NCI-H1436 (cell line): ENCODE measurements at places on chromosomes 11 and 22.

GRCh38 chr11:26134053-26134452 lies 197.9 kb upstream of the ANO3 start:
- no peak for DNase-seq

GRCh38 chr11:112248201-112248600 lies 12.5 kb downstream of the PLET1 start:
- no peak for DNase-seq

DNA sequence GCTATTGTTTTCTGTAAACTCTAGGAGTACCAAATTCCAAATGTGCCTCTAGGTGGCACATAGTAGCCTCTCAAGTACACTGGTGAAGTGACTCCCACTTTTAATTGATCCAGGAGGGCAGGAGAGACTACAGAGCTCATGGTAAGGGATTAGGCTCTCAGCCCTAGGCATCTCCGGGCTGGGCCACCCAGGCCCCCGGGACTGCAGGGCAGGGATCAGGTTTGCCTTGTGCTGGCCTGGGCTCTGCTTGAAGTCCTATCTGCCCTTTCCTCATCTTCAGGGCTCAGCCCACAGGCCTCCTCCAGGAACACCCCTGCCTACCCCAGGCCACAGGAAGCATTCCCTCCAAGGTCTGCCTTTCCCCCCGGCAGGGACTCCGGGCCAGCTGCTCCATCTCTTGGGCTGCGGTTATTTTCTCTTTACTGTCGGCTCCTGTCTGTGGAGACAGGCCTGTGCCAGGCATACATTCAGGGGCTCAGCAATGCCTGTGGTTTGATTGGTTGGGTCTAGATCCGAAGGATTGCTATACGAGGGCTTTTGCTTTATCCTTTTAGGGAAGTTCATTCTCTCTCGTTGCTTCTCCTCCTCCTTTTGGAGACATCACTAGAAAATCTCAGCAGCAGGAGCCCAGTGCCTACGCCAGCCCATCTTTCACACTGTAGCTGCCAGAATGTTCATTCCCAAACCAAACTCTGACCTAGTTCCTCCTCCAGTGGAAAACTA lies 32.8 kb downstream of the PARVA start:
- DNase-seq: no peak

DNA sequence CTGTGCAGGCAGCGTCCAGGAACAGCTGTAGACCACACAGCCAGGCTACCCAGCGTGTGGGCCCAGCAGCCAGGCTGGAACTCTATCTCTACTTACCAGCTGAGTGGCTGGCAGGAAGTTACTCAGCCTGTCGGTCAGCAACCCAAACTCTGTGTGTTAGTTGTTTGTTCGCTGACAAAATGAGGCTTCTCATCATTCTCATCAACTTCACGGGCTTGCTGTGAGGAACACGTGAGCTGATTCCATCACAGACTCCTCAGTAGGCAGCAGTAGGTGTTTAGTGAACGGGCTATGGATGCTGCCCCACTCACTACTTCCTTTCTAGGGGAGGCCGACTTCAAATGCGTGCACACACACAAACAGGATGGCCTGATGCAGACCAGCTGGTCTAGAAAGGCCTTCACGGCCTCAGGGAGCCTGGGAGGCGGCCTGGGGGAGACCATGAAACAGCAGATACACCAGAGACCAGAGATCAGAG lies 830 bp upstream of the SPDYC start:
- no peak for DNase-seq

DNA sequence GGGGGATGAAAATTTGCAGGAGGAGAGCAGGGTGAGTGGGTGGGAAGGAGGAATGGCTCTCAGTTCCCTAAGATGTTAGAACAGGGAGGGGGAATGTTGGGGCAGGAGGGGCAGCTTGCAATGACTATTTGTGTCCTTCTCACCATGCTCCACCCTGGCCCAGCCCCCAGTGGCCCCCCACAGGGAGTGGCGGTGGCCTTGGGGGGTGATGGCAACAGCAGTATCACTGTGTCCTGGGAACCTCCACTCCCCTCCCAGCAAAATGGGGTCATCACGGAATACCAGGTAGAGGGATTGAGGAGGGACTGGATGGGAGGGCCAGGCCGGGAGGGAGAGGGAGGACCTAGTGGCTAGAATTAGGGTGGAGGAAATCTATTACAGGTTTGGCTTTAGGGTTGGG lies 10.2 kb downstream of the ROBO3 start:
- no peak for DNase-seq

GRCh38 chr11:101817581-101817980 lies 97.2 kb upstream of the CEP126 start:
- DNase-seq: no peak

- DNase-seq: peak; percentile 67
Observed at GRCh38 chr11:117303101-117303500, 12.0 kb downstream of the BACE1-AS start.

DNA sequence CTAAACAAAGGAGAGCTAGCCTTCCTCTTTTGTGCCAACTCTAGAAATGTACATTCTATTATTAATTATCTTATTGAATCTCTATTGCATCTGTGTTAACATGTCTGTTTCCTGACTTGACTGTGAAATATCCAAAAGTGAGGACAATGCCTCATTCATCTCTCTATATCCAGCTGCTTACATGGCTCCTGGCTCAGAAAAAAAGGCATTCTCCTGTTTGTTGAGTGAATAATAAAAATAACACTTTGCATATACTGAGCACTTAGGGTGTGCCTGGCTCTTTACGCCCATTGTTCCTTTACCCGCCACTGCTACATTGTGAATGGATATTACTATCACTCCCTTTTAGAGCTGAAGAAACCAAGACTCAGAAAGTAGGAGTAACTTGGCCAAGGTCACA lies 19.9 kb downstream of the NRXN2 start:
- DNase-seq: no peak

- DNase-seq: no peak
Observed at GRCh38 chr11:79419120-79419519, 21.7 kb downstream of the TENM4 start.

DNA sequence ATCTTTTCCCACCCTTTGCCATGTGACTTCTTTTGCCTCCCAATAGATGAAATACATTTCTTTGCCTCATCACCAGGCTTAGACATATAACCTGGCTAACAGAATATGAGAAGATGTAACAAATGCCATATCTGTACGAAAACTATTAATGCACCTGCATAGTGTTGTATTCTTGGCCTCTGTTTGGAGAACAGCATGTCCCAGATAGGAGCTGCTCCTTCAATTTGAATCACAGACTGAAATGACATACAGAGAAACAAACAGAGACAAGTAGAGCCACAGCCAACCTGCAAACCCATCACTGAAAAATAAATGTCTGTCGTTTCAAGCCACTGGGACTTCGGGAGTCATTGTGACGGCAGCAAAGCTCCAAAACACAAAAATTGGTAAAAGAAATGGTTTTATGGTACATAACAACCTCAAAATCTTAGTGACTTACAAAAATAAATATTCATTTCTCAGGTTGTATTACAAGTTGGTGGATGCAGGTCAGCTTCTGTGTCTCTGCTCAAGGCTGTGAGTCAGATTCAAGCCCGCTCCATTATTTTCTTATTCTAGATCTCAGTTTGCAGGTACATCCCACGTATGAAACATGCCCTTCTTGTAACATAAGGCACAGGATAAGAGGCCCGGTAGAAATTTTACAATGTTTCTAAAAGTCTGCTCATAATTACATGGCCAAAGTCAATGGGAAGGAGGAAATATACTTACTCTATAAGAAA lies 171.3 kb upstream of the SOX6 start:
- DNase-seq: no peak

DNA sequence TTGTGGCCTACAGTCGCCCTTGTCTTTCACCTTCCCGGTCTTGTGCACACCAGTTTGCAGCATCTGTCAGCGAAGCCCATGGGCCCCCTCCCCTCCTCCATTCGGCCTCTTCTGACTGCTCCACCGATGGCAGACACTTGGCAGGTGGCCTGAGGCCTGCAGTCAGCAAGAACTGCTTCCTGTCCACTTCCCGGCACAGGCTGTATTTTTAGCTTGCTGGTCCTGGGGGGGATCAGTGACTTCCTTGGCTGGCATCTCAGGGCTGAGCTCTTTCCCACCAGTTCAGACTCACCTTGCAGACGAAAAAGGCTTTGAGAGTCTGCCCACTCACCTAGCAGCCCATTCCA lies 106.4 kb downstream of the SYN3 start:
- DNase-seq: no peak

- DNase-seq: no peak
Observed at GRCh38 chr11:77205467-77206263, 77.6 kb downstream of the MYO7A start.

GRCh38 chr11:104645261-104646222 lies 252.7 kb downstream of the CASP12 start:
- no peak for DNase-seq

DNA sequence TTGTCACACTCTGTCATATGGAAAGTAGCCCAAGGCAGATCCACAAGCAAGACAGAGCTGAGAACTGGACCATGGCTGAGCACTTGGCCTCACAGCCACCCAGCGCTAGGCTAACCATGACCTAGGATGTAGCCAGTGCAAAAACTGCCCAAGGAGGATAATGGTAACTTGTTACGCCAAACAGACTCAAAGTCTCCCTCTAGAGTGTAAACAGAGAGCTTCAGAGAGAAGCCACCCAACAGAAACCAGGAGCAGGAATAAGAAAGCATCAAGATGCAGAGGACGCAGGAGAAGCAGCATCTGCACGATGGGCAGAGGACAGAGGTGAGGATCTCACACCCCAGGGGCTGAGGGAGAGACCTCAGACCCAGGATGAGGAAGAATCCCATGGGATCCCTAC lies 97.9 kb downstream of the RCN1 start:
- no peak for DNase-seq

DNA sequence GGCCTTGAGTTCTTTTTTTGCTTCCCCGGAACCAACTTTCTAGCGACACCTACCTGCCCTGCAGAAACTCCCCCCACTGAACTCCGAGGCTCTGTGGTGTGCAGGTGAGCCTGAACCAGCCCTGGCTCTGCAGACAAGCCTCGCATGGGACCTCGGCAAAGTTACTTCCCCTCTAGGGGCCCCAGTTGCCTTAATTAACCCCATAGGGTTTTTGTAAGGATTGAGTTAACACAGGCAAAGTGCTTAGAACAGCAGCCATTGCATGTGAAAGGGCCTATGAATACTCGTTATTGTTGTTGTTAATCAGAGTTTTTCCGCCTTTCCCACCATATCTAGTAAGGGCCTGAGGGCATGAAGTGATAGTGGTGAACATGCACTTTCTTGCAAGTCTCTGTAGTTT lies 12.6 kb upstream of the SYT13 start:
- peak; percentile 42 for DNase-seq

DNA sequence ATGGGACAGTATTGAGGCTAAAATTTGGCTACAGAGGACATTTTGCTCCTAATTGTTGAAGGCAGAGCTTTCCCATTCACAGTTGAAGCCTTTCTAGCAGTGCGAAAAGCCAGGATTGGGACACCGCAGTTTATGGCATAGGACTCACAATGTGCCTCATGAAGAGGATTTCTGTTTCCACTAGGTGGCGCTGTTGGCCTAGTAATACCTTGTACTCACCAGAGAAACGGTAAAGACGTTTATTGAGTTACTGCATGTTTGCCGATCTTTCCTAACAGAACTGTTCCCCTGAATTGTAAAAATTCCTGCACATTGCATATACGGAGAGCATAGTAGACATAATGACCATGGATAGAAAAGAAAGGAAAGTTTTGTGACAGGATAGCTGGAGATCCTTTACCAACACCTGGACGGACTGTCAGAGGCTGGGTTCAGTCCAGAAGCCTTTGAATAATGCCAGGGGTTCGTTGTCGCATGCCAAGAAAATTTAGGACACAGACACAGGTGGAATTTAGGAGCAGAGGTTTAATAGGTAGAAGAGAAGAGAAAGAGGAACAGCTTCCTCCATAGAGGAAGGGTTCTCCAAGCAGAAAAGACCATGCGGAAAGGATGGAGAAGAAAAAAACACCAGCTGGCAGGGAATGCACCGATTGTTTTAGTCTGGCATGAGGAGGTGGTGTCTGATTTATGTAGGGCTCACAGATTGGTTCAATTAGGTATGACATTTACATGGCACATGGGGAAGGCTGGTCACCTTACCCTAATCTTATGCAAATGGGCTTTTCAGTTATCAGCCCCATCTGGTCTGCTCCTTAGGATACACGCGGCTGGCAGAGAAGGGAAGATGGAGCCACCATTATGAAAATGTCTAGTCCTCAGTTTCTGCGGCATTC lies 10.8 kb upstream of the OR51D1 start:
- peak; percentile 82 for DNase-seq

GRCh38 chr11:121800240-121800639 lies 315.8 kb downstream of the BLID start:
- DNase-seq: no peak

DNA sequence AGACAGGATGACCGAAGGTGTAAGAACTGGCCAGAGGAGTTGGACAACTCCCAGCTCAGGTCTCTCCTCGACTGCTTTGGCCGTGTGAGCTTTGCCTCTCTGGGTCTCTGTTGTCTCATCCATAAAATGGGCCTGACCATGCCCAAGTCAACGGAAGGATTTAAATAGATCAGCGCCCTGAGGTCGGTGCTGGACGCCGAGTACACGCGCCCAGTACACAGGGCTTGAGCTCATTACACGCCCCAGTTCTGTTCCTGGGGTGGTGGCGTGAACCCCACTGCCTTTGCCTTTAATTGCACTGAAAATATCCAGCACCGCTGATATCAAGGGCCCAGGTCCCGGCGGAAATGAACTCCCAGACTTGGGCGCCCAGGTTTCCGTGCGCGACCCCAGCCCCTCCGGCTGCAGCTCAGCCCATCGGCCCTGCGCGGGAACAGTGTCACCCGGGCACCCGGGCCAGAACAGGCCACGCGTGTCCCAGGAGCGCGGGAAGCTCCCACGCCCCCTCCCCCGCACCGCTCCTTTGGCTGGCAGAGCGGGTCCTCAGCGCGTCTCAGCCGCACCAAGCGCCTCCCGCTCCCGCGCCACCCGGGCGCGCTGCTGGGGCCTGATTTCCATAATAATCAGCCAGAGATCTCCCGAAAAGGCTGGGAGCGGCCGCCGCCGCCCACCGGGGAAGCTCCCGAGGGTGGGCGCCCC lies 42.2 kb downstream of the CYTH4 start:
- no peak for DNase-seq

GRCh38 chr11:32052215-32052614 lies 38.7 kb upstream of the RCN1 start:
- peak; percentile 36 for DNase-seq

DNA sequence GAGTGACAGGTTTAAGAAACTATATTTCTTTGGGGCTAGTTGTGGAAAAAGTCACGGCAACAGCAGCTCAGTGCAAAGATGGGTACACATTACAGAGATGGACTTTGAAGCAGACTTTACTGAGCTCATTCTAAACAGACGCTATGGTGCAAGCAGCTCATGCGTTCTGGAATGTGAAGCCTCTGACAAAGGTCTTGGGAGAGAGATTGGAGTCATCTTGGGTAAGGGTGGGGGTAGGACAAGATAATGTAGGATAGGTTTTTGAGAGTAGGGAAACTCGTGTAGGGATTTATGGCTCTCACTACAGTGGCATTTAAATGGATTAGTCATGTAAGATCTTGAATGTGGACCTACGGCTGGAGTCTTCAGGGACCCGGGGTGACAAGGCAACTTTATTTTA lies 36.2 kb upstream of the CLMP start:
- no peak for DNase-seq

GRCh38 chr11:68652683-68653156 lies 31.6 kb upstream of the GAL start:
- no peak for DNase-seq

- DNase-seq: no peak
Observed at GRCh38 chr11:98234698-98235097, 786.1 kb upstream of the CNTN5 start.
